ENCODE measurements at places on chromosomes 2 and 18.

- no peak for DNase-seq
These were observed 184.6 kb downstream of the ST6GAL2 start for GRCh38 chr2:106701203-106702022.

DNA sequence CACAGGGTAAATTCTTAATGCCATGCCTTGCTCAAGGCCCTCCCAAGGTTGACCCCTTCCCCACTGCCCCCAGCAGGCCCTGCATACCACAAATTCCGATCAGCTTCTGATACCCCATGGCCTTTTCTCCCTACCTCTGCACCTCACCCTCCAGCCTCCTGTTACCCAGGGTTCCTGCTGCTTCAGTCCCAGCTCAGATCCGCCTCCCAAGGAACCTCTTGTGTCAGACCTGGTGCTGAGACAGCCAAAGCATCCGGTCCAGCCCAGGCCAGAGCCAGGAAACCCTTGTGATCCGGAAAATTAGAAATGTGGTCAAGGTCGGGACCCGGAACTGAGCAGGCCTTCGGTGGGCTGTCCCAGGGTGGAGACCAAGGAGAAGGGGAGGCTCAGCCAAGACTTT lies 231.3 kb downstream of the BCL2 start:
- DNase-seq: no peak

GRCh38 chr18:26772691-26773090 lies 92.8 kb downstream of the AQP4 start:
- no peak for DNase-seq

DNA sequence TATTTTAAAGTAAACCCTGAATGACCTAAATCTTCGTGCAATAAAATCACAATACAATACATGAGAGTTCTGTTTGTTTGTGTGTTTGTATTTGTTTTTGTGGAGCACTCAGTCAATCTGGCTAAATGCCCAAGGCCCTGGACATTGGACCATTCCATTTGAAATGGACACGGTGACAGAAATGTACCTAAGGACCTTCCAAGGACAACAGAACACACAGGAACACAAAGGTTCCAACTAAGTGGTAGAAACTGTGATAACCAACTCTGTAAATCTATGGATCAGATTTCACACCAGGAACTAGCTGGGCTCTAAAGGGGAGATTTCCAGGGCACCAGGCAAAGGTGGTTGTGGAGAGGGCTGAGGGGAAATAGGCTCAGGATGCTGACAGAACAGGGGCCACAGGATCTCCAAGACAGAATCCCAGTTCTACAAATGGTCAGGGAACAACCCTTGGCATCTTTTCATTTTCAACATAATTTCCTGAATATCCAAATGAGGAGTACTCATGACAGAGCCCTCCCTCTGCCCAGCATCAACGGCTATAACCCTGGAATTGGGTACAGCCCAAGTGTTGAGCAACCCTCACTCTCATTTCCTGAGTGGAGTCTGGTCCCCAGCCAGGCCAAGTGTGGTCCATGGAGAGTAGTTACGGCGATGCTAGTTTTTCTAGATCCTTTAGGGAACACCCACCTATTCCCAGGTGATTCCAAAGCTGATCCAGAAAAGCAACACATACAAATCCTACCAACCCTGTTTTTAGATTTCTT lies 78.4 kb downstream of the NCKAP5 start:
- no peak for DNase-seq

GRCh38 chr2:138922973-138923563 lies 142.9 kb upstream of the NXPH2 start:
- no peak for DNase-seq

Data from activated CD4-positive, alpha-beta T cell treated with anti-CD3 and anti-CD28 coated beads for 4 hours (primary cell).